CD4-positive, alpha-beta T cell treated with Interleukin-21 for 1 hour (primary cell): ENCODE measurements at places on chromosomes 1 and 21.

DNA sequence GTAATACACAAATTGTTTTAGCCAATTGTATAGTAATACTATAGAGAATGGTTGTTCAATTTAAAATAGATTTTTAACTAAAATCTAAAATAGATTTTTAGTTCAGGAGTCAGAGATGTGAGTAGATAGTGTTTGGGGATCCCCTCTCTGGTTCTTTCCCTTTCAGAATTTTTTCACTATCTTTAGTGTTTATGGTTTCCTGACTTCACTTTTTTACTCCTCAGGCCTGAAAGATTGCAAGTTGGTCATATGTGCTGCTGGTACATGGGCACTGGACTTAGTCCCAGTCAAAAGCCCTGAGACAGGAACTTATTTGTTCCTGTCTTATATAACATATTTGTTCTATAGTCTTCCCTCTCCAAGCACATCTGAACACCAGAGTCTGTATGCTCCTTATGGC lies 96.8 kb upstream of the ATP1B1 start:
- DNase-seq = no peak

GRCh38 chr21:36703626-36704280 lies 4.8 kb downstream of the SIM2 start:
- no peak for DNase-seq

DNA sequence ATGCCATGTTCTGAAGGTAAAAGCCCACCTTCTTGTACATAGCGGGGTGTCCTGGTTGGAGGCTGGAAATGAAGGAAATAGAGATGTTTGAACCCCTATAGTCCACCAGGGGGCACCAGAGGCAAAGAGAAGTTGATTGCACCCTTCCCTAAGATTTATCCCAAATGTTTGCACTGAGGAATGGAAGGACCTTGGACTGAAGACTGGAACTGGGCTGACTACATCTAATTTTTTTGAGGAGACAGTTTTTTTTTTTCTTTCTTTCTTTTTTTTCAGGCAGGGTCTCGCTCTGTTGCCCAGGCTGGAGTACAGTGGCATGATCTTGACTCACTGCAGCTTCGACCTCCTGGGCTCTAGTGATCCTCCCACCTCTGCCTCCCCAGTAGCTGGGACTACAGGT lies 55.3 kb upstream of the EIF4G3 start:
- peak; percentile 51 for DNase-seq

- peak; percentile 65 for DNase-seq
Observed at GRCh38 chr1:174769961-174770549, 229.7 kb upstream of the CACYBP start.

GRCh38 chr1:54465351-54465811 lies 59.2 kb upstream of the SSBP3 start:
- no peak for DNase-seq

GRCh38 chr1:79974659-79975058 lies 968.1 kb upstream of the ADGRL4 start:
- DNase-seq = no peak

GRCh38 chr1:30842697-30843354 lies 65.7 kb downstream of the SDC3 start:
- no peak for DNase-seq

DNA sequence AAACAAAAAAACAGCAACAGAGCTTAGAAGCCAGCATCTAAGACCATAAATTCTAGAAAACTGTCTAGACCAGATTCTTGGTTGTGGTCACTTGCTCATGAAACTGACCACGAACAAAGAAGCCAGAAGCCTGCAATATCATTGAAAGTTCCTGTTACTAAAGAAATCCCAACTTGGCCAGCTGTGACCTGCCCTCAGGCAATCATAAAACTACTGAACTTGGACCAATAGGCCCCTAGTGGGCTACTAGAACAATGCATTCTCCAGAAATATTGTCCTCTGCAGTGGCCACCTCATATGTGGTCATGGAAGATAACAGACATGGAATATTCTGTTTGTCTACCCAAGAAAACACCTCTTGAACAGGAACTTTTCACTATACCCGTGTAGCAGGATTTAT lies 87.7 kb downstream of the SPATA17 start:
- DNase-seq = no peak

GRCh38 chr1:232123775-232124659 lies 497.4 kb downstream of the DISC1 start:
- no peak for DNase-seq

- no peak for DNase-seq
Observed at GRCh38 chr21:16509476-16509875, 779.7 kb downstream of the USP25 start.
